Natural killer cell treated with Interleukin-12 subunit alpha and Interleukin-12 subunit beta and Interleukin-15 and Interleukin-18, amount 100 ng/mL, for 72 hours (primary cell): ENCODE measurements at places on chromosomes 12 and 14. TPM values are rescaled to one million over a fixed set of nuclear protein-coding genes. Genes with fewer than 3 reads are reported as not detected.

RTN1 gene
- not detected for total RNA-seq

CCDC196 gene
- total RNA-seq = not detected

GZMH gene
- 20.8 TPM for total RNA-seq

DNA sequence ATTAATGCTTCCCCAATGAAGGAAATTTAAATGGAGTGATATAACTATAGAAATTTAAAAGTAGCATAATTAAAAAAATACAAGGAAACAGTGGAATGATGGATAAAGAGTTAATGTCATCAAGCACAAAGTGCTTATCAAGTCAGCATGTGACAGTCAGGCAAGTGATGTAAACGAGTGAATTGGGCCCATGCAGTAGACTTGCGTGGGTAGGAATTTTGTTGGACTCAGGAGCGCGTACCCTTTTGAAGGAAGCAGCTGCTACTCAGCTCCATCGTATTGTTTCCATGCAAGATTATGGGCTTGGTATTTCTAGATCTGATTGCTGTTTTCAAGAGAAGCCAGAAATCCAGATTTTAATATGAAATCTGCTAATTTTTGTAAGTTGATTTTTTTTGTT, 4.4 kb upstream of the DYRK4 start:
- no peak for DNase-seq

DNA sequence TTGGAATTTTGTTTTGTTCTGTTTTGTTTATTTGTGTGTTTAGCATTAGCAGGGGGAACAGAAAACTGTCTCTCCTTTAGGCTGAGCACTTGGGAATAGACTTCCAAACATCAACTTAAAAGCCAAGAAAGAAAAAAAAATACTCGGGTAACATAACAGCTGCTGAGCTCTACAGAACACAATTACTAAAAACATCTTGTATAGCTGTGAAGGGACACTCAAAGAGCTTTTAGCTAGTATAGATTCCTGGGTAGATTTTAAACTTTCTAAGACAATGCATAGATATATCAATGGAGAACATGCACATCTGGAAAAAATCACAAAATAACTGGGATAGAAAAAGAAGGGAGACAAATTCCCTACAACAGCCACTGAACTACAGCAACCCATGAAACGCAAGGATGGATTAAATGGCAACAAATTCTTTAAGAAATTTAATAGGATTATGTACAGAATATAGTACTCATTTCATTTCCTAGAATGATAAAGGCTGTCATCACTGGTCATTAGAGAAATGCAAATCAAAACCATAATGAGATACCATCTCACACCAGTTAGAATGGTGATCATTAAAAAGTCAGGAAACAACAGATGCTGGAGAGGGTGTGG, 174.3 kb upstream of the KRR1 start:
- no peak for DNase-seq

GRCh38 chr12:111178181-111179081, 190.5 kb downstream of the PHETA1 start:
- DNase-seq = no peak

DNA sequence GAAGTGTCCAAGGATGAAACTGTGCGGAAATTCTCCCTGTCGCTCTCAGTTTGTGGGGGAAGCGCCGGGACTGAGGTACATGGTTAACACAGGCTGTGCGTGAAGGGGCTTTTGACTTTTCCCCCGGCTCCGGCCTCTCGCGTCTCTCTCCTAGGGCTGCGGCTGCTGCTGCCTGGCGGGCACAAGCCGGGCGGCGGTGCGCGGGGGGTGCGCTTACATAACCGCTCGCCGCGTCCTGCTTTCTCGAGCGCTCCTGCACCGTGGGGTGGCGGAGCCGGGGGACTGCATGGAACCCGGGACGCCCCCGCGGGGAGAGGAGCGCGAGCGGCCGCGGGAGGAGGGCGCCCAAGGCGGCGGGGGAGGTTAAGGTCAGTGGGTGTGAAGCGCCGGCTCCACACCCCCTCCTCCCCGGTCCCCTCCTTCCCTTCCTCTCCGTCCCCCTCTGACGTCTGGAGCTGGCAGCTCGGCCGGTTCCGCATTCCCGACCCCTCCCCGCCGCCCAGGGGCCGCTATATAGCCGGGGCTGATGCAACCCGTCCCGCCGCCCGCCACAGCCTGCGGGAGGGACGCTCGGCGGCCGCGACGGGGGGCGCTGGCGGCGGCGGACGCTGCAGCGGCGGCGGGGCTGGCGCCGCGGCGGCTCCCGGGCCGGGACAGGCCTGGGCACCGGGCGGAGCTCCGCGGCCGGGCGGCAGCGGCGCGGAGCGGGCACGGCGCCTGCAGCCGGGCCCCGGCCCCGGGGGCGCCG, at the start of gene JDP2:
JDP2 (plus strand) TSS at position 541 of the 748 bp plus-strand sequence. CDS start 9,899 bp downstream, outside the sequence.
- no peak for DNase-seq

DNA sequence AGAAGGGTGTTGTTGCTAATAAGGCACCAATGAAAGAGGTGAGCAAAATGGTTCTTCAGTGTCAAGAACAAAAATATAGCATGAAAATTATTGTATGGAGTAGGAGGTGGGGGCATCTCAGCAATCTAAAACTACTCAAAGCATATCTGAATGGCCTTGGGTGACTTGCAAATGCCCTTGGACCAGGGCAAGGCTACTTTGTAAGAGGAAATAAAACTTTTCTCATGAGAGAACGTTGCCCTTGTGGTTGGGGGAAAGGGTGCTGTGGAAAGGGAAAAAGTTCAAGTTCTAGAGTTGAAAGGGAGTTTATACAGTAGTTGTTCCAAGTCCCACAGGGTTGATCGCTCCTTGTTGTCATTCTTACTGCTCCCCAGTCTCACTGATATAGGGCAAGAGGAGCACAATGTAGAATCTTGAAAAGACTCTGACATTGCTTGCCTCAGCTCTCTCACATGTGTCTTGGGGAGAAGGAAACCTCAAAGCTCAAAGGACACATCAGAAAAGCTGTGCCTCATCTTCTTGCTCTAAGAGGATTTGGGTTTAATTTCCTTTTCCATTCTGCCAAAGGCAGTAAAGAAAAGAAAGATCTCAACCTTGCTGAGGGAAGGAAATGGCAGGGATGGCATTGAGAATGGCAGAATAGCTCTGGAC, 270.5 kb downstream of the DUSP6 start:
- DNase-seq = no peak
